PC-9 (cell line): ENCODE measurements at places on chromosomes 13 and 19.

DNA sequence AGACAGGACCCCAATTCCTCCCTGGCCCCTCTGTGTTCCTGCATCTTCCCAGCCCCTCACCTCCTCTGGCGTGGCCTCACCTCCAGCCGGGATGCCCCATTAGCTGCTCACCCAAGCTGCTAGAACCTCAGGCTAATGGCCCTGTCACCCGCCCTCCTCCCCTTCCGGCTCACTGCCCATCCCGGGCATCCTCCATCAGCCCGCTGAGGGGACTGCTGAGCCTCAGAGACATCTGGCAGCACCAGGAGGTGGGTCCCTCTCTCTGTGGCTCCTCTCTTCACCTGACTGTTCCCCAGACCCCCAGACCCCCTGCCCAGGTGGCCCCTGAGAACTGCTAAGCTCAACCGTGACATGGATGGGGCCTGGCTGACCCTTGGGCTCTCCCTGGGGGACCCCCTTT is 2.9 kb downstream of the FFAR1 start:
- DNase-seq: no peak
- no peaks in the 10 kb centered on the region for H3K4me1 ChIP-seq
- H3K27me3 ChIP-seq: no peaks in the 10 kb centered on the region
- H3K4me3 ChIP-seq: no peak overlapping the region
- no peak overlapping the region for H3K27ac ChIP-seq
- no peaks in the 10 kb centered on the region for H3K36me3 ChIP-seq

GRCh38 chr13:113258321-113259054 is 38.6 kb upstream of the LAMP1 start:
- H3K4me3 ChIP-seq: no peak overlapping the region
- H3K4me1 ChIP-seq: no peaks in the 10 kb centered on the region
- no peaks in the 10 kb centered on the region for H3K27me3 ChIP-seq
- H3K36me3 ChIP-seq: peaks cover 29% of the 10 kb centered on the region

- H3K27ac ChIP-seq: no peak overlapping the region
- H3K4me1 ChIP-seq: no peaks in the 10 kb centered on the region
- no peak for DNase-seq
- H3K36me3 ChIP-seq: no peaks in the 10 kb centered on the region
- no peaks in the 10 kb centered on the region for H3K27me3 ChIP-seq
These were observed 198.2 kb downstream of the DNAJC15 start for GRCh38 chr13:43221611-43222010.

GRCh38 chr19:33718651-33719254 is 77.9 kb upstream of the KCTD15 start:
- no peak overlapping the region for H3K4me3 ChIP-seq
- no peaks in the 10 kb centered on the region for H3K36me3 ChIP-seq
- H3K27ac ChIP-seq: no peak overlapping the region
- DNase-seq: no peak

- H3K36me3 ChIP-seq: no peaks in the 10 kb centered on the region
- peak; percentile 43 for DNase-seq
- peak overlapping the region; percentile 10; the same call in 1 of the 2 replicates for H3K27ac ChIP-seq
- H3K4me3 ChIP-seq: no peak overlapping the region
- no peaks in the 10 kb centered on the region for H3K27me3 ChIP-seq
- peaks cover 48% of the 10 kb centered on the region for H3K4me1 ChIP-seq
These were observed 3.7 kb downstream of the GATAD2A start for GRCh38 chr19:19409205-19409604.

DNA sequence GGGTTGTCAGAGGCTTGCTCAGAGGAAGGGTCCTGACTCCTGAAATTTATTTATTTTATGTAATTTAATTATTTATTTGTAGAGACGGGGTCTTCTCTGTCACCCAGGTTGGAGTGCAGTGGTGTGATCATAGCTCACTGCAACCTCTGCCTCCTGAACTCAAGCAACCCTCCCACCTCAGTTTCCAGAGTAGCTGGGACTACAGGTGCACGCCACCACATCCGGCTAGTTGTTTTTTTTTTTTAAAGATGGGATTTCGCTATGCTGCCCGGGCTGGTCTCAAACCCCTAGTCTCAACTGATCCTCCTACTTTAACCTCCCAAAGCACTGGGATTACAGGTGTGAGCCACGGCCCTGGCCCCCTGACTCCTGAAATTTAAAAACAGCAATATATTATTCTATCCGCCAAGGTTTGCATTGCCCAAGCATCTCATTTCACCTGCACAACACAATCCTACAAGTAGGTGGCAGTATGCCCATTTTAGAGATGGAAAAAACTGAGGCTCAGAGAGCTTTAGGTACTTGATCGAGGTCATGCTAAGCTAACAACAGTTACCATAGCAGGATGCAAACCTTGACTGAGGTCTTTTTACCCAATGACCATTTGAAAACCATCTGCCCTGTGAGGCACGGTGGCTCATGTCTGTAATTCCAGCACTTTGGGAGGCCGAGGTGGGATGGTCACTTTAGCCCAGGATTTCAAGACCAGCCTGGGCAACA is 18.1 kb downstream of the ARHGEF18 start:
- no peaks in the 10 kb centered on the region for H3K36me3 ChIP-seq
- H3K4me3 ChIP-seq: no peak overlapping the region
- no peak overlapping the region for H3K27ac ChIP-seq

DNA sequence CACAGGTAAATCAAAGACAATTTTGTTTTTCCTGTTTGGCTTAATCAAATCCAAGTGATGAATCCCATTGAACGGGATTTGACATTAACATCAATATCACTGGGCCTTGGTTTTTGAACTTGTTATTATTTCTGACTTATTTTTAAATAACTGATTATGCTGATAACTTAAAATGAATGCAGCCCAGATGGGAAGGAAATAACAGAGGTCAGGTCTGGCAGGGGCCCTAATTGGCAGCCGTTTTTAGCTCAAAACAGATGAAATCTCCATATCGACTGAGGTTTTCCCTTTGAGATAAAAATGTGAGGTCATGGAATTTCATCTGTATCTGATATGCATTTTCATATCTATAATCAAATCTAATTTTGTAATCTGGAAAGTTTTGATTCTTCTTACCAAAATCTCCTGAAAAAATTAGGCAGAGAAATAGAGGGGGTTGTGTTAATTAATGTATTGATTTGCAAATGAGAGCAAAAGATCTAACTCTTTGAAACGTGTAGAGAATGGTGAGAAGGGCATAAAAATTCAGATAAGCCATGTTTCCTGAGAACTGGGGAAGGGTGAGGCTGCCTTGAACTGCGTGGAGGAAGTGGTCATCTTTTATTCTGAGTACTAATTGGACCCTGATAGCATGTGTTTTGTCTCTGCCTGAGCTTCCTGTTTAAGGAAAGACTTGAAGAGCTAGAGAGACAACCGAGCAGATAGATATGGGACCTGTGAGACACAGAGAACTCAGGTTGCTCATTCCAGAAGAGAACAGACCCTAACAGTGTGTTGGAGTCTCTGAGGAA is 98.2 kb upstream of the C1QTNF9B start:
- H3K27me3 ChIP-seq: peaks cover 21% of the 10 kb centered on the region
- no peak for DNase-seq
- no peak overlapping the region for H3K27ac ChIP-seq
- H3K4me1 ChIP-seq: no peaks in the 10 kb centered on the region
